CD4-positive, alpha-beta memory T cell (primary cell): ENCODE measurements at places on chromosomes 11 and 22.

GRCh38 chr22:49272546-49273125 lies 555.0 kb downstream of the BRD1 start:
- no peak for DNase-seq

- no peak for DNase-seq
These were observed 11.1 kb downstream of the RANGAP1 start for GRCh38 chr22:41274856-41275255.

DNA sequence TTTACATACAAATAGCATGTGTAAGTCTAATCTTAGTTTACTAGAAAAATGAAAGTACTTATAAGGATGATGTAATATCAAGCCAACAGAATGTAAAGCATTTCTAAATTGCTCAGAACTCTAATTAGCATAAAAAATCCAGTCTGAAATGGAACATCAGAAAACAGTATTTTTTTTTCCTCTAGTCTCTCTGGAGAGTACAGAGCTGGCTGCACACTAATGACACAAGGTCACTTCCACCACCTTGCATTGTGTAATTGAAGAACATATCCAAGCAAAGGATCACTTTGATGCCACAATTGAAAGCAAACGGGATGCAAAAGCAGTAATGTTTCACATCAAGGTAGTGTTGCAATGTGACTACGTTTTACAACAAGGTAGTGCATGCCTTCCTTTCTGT lies 548.0 kb upstream of the LUZP2 start:
- DNase-seq: no peak

GRCh38 chr11:120413480-120413879 lies 77.3 kb downstream of the ARHGEF12 start:
- DNase-seq: no peak

DNA sequence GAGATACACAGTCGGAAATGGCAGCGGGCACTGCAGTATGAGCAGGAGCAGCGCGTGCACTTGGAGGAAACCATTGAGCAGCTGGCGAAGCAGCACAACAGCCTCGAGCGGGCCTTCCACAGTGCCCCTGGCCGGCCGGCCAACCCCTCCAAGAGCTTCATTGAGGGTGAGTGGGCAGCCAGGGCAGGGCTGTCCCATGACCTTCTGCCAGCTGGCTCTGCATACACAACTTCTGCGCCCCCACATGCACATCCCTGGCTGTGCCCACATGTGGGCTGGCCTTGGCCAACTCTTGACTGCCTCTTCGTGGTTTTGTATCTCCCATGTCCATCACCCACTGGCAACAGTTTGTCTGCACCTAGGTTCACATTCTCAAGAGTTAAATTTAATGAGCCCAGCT lies 81.1 kb downstream of the MORC2 start:
- DNase-seq: no peak

DNA sequence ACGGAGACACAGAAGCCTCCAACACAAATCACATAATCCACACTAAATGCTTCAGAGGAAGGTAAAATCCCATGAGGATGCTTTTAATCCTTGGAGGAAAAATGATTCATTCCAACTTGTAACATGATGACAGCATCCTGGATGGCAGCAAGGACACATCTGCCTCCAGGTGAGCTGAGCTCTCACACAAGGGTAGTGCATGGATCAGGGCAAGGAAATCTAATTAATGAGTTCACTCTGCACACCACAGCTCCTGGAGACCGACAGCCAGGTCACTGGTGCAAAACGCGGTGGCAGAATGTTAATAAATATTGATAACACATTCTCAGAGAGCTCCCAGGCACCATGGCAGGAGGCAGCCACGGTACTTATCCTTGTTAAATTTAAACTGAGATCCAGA lies 40.3 kb upstream of the CYP2D6 start:
- no peak for DNase-seq

DNA sequence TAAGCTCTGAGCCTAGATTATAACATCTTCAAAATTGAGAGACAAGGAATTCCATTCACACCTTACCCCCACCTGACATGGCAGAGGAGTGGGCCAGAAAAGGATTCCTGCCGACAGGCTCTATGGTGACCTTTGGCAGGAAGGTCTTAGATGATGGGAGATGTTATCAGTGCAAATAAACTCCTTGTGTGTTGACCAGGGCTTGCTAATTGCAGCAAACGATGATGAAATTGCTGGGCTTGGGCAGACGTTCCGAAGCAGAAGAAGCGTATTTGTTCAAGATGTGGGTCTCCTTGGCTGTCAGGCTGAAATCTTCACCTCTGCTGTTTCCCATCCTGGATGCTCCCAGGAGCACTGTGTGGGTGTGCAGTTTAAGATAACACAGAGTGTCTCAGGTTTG lies 183.7 kb upstream of the CADM1 start:
- no peak for DNase-seq

DNA sequence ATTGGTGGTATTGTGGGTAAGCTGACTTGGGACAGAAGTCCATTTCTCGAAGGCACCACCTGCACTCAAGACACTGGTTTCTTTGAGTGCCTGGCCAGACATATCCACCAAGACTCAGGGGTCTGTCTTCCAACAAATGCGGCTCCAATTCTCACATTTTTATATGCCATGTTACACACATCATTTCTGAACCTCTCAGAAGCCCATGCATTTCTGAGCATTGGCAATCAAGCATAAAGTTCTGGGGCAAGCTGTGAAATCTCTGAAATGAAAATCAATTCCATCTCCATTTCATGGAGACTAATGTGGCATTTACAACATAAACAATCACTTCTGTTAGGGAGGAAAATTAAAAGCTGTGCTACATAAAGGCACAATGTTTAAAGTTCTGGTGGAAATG lies 243.7 kb downstream of the KIRREL3 start:
- DNase-seq: no peak

- DNase-seq: no peak
These were observed 6.1 kb upstream of the ARAP1 start for GRCh38 chr11:72758304-72758689.

- peak; percentile 38 for DNase-seq
These were observed 2.9 kb upstream of the HTATIP2 start for GRCh38 chr11:20360650-20361049.

DNA sequence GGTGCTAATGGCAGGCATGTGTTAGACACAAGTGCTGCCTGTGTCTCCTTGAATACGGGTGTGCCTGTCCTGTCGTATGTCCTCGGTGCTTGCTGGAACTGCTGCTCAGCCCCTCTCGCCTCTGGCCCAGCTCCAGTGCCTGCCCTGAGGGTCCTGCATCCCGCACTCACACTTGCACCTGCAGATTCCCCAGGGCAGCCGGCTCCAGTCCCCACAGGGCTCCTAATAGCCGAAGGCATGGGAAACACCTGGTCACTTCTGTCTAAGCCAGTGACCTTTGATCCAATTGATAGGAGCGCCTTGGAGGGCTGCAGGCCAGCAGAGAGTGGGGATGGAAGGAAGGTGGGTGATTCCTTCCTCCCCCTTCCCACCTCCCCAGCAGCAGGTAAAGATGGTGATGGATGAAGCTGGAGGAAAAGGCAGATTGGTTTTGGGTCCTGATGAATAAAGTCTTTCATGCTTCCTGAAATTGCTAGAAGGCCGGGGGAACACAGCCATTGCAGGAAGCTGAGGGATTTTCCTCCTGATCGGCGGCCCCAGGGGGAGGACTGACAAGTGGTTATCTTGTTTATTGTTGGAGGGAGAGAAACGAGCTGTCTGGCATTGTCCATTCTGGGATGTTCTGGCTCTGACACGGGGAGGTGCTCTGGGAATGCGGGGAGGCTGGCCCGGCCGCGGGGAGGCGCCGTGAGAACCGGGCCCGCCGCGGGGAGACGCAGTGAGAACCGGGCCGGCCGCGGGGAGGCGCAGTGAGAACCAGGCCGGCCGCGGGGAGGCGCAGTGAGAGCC lies 110.9 kb upstream of the B3GAT1 start:
- DNase-seq: no peak

GRCh38 chr11:6771926-6772893 lies at the start of gene OR2AG2:
OR2AG2 (minus strand) TSS chr11:6771976; CDS start chr11:6768957, 3,019 bp downstream.
- DNase-seq: no peak

DNA sequence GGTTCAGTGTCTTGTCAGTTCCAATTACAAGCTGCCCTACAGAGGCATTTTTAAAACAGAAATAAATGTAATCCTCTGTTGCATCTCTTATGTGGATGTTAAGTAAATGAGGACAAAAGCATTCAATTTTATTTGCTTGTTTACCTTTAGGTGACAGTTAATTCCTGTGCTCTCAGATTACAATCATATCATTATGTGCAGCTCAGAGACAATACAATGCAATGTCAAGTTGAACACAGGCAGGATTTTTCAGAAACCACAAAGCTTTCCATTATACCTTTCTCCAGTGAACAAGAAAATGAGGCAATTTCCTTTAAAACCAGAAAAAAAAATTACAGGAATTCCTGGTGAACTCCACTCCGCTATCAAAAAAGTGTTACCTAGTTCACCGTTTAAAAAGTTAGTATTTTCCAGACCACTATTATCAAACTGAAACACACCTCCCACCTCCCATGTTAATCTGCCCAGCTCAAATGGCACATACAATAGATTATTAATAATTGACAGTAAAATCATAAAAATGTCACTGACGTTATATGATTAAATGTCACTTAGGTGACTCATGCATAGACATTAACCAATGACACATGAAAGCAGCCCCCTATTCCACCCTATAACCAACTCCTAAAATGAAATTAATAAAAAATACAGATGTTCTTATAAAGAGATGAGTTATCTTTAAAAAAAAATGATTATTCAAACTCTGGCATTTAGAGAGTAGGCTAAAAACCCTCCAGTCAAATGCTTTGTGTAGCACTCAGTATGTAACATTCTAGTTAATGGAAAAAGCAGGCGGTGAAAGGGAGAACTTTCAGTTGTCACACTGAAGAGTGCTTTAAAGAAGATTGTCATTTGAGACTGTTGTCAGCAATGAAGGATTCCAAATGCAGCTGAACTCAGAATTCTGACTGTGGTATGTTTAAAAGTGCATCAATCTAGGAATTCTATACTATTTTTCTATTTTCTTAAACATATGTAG lies 98.6 kb downstream of the MUC15 start:
- no peak for DNase-seq

- no peak for DNase-seq
These were observed 15.8 kb downstream of the UPB1 start for GRCh38 chr22:24510637-24511625.

- DNase-seq: no peak
These were observed 68.4 kb downstream of the MYEOV start for GRCh38 chr11:69362315-69362714.

GRCh38 chr11:118657238-118657637 lies 22.2 kb downstream of the TREH start:
- DNase-seq: no peak

DNA sequence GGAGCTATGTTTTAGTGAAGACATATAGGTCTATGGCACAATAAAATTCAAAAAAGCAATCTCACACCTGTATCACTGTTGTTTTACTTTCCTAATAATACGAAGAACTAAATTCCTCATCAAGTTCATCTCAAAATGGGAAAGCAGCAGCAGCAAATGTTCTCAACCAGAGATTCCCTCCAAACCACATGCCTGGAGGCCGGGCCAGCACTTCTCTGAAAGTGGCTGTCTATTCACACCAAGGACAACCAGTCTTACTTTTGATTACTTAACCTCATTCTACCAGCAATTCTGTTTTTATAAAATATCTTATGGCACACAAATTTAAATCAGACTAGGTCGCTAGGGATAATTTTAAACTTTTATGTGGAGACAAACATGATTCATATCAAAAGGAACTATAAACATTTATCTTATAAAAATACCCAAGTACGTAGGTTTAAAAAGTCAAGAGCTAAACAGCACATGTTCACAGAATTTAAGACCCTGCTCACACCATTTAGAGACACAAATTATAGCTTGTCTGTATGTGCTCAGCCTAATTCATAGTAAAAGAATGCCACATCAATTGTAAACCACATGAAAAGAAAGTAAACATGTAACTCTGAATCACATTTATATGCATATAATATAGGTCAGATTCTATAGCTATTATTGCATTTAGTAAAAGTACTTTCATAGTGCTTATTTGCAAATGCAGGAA lies 46.1 kb downstream of the RRAS2 start:
- no peak for DNase-seq

DNA sequence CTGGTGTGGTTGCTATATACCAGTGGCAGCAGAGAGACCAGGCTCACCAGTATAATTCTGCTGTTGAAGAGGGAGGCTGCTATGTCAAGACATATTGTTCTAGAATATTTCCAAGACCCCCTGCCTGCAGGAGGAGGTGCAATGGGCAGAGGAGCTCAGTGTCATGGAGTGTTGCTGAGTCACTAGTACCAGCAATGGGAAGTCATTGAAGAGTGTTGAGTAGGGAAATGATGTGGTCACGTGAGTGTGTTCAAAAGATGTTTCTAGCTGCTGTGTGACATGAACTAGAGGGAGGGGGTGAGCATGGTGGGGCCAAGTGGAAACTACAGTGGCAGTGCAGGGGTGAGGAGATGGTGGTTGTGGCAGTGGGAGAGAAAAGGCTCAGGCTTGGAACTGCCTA lies 76.3 kb upstream of the BIRC3 start:
- DNase-seq: no peak

- no peak for DNase-seq
These were observed 59.0 kb downstream of the SYN3 start for GRCh38 chr22:32999039-32999815.

DNA sequence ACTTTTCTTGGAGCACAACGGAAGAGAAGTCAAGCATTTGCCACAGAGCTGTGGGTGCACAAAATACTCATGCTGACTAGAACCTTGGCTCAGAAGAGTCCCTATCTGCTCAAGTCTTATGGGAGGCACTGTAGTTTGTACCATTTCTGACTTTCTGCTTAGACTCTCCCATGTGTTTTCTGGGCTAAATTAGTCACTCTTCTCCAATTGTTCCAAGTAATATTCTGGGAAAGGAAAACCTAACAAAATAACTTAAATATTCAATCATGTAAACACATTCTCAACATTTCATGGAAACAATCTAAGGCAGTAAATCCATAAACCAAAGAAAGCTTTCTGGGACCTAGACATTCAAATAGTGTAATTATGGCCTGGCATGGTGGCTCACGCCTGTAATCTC lies 220.7 kb downstream of the SWAP70 start:
- no peak for DNase-seq

- no peak for DNase-seq
These were observed 14.7 kb upstream of the TAB1 start for GRCh38 chr22:39384750-39385480.

- DNase-seq: no peak
These were observed 40.9 kb downstream of the RNF141 start for GRCh38 chr11:10499874-10500601.

- DNase-seq: no peak
These were observed 1610.9 kb upstream of the RAG2 start for GRCh38 chr11:38208951-38209350.

DNA sequence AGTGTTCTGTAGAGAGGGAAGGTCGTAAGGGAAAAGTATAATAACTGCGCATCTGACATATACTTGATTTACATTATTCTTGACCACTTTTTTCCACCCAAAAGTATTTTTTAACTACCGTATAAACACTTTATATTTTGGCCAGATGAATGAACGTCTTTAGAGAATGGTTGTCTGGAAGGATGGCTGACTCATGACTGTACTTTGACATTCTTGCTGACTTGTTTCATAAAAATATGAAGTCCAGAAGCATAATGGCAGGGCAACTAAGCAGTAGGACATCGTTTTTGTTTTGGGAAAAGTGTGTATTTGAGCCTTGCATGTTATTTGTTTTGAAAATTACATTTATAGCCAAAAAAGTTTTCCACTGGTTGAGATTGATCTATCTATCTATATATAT lies 110.0 kb downstream of the OSBP2 start:
- no peak for DNase-seq

GRCh38 chr22:40046126-40046525 lies 51.4 kb downstream of the FAM83F start:
- no peak for DNase-seq
